Fibroblast of the aortic adventitia (primary cell): ENCODE measurements at places on chromosomes 3 and 15. TPM values are rescaled to one million over a fixed set of nuclear protein-coding genes. Genes with fewer than 3 reads are reported as not detected.

ZNF592 gene
- 7.4 and 11.7 TPM in 2 replicates for total RNA-seq

CPNE4 gene
- not detected in 2 replicates for total RNA-seq

DAZL gene
- not detected in 2 replicates for total RNA-seq

DCLK3 gene
- total RNA-seq, result 0.25 TPM in 1 of 2 replicates, not detected in the other

IQCH gene
- total RNA-seq, result 0.74 and 3.6 TPM in 2 replicates

ERICH6 gene
- 0.18 and 0.41 TPM in 2 replicates for total RNA-seq

SLC6A1 gene
- not detected in 2 replicates for total RNA-seq

SPSB4 gene
- total RNA-seq, result not detected in 2 replicates

RARB gene
- total RNA-seq, result 3.1 and 4.2 TPM in 2 replicates

NR2F2 gene
- 15.5 and 20.2 TPM in 2 replicates for total RNA-seq

LPP gene
- 33.2 and 92.1 TPM in 2 replicates for total RNA-seq

CATSPER2 gene
- 1.5 and 2.4 TPM in 2 replicates for total RNA-seq

CHL1 gene
- 0.16 and 0.63 TPM in 2 replicates for total RNA-seq

TICRR gene
- total RNA-seq, result 0.33 and 8.8 TPM in 2 replicates

LRTM1 gene
- total RNA-seq, result not detected in 2 replicates

PLA2G4E gene
- not detected in 2 replicates for total RNA-seq

ZNF654 gene
- total RNA-seq, result 19.1 and 20.6 TPM in 2 replicates

PTPRG gene
- 27.6 and 52.0 TPM in 2 replicates for total RNA-seq

ARNT2 gene
- total RNA-seq, result 9.4 and 12.7 TPM in 2 replicates

ZNF385D gene
- total RNA-seq, result 0.57 and 11.5 TPM in 2 replicates

AGBL1 gene
- total RNA-seq, result not detected in 2 replicates

ZMYND10 gene
- total RNA-seq, result 0.81 and 0.82 TPM in 2 replicates

WDR93 gene
- 0.09 and 0.49 TPM in 2 replicates for total RNA-seq

HTR3E gene
- total RNA-seq, result not detected in 2 replicates

GOLGA6B gene
- total RNA-seq, result not detected in 2 replicates

ACTC1 gene
- not detected in 2 replicates for total RNA-seq

NPAP1 gene
- total RNA-seq, result 0.16 TPM in 1 of 2 replicates, not detected in the other

OR5H6 gene
- not detected in 2 replicates for total RNA-seq

RPL35A gene
- 212 and 1,042 TPM in 2 replicates for total RNA-seq

DPPA2 gene
- total RNA-seq, result not detected in 2 replicates

ITIH1 gene
- 1.3 TPM in 1 of 2 replicates, not detected in the other for total RNA-seq

MBD4 gene
- total RNA-seq, result 28.9 and 34.9 TPM in 2 replicates

CCR9 gene
- total RNA-seq, result not detected in 2 replicates

ROPN1B gene
- total RNA-seq, result not detected in 2 replicates

GTF2A2 gene
- total RNA-seq, result 16.4 and 38.5 TPM in 2 replicates

GPR87 gene
- total RNA-seq, result 0.18 TPM in 1 of 2 replicates, not detected in the other

SEMA6D gene
- total RNA-seq, result 3.9 and 17.7 TPM in 2 replicates

SOX14 gene
- not detected in 2 replicates for total RNA-seq

SCN5A gene
- total RNA-seq, result 0.08 and 0.99 TPM in 2 replicates

RTP1 gene
- total RNA-seq, result not detected in 2 replicates

PLAAT1 gene
- 0.90 TPM in 1 of 2 replicates, not detected in the other for total RNA-seq

GOLGA8G gene
- not detected in 2 replicates for total RNA-seq

CD200 gene
- 3.3 and 3.7 TPM in 2 replicates for total RNA-seq

ROBO1 gene
- 25.3 and 34.2 TPM in 2 replicates for total RNA-seq

FANCD2OS gene
- total RNA-seq, result not detected in 2 replicates

NUP210 gene
- total RNA-seq, result 0.33 and 0.45 TPM in 2 replicates

FRMD4B gene
- 0.81 and 1.6 TPM in 2 replicates for total RNA-seq

GXYLT2 gene
- 47.8 and 59.7 TPM in 2 replicates for total RNA-seq

CNBP gene
- 286 and 295 TPM in 2 replicates for total RNA-seq

GOLGB1 gene
- total RNA-seq, result 63.2 and 153 TPM in 2 replicates

PXYLP1 gene
- total RNA-seq, result 5.2 and 9.1 TPM in 2 replicates

CXCR6 gene
- not detected in 2 replicates for total RNA-seq

TMCO5A gene
- total RNA-seq, result 0.49 TPM in 1 of 2 replicates, not detected in the other
